ENCODE measurements at places on chromosomes 7 and 10. TPM values are rescaled to one million over a fixed set of nuclear protein-coding genes. Genes with fewer than 3 reads are reported as not detected.
A peak's percentile ranks its signal among the peaks of the same experiment; 100 is the strongest.

The EGR2 gene
- total RNA-seq = 29.1 TPM

The SMO gene
- 65.7 TPM for total RNA-seq

The EBF3 gene
- 41.0 TPM for total RNA-seq

The SPDYE16 gene
- total RNA-seq = not detected

The FAM25A gene
- not detected for total RNA-seq

The RBP4 gene
- 123 TPM for total RNA-seq

The CDK14 gene
- 36.3 TPM for total RNA-seq

The GIMAP7 gene
- total RNA-seq = 18.8 TPM

- no peaks in the 10 kb centered on the region for H3K27me3 ChIP-seq
- H3K4me3 ChIP-seq = no peak overlapping the region
- H3K4me1 ChIP-seq = no peaks in the 10 kb centered on the region
- no peak overlapping the region for H3K27ac ChIP-seq
- DNase-seq = no peak
- no peaks in the 10 kb centered on the region for H3K36me3 ChIP-seq
Observed at GRCh38 chr7:55260676-55261385, 104.3 kb upstream of the LANCL2 start.

GRCh38 chr10:87921931-87922688, 58.7 kb downstream of the PTEN start:
- H3K27ac ChIP-seq = no peak overlapping the region
- no peaks in the 10 kb centered on the region for H3K36me3 ChIP-seq
- no peak for DNase-seq
- no peaks in the 10 kb centered on the region for H3K4me1 ChIP-seq

DNA sequence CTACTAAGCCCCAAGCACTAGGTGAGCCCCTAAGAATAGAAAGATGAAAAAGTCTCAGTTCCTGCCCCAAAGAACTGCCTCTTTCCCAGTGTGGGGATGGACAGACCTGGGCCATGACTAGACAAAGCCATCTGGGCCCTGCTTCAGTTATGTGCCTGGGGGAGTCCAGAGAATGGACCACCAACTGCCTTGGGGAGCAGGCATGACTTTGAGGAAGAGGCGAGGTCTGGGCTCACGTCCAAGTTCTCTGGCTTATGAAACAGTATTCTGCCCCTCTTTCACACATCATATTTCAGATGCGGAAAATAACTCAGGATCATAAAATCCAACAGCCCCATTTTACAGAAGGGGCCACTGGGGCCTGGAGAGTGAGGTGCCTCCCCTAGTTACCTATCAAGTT, 80.3 kb downstream of the PLXNA4 start:
- no peaks in the 10 kb centered on the region for H3K36me3 ChIP-seq
- no peak overlapping the region for H3K27ac ChIP-seq
- no peaks in the 10 kb centered on the region for H3K27me3 ChIP-seq
- no peak overlapping the region for H3K4me3 ChIP-seq

- no peak overlapping the region for H3K4me3 ChIP-seq
- H3K27me3 ChIP-seq = no peaks in the 10 kb centered on the region
- no peaks in the 10 kb centered on the region for H3K36me3 ChIP-seq
- no peak for DNase-seq
Observed at GRCh38 chr7:151351967-151352366, 10.4 kb downstream of the NUB1 start.

- no peak overlapping the region for H3K4me3 ChIP-seq
- no peaks in the 10 kb centered on the region for H3K4me1 ChIP-seq
- no peaks in the 10 kb centered on the region for H3K27me3 ChIP-seq
Observed at GRCh38 chr7:134353411-134353810, 36.7 kb upstream of the SLC35B4 start.

DNA sequence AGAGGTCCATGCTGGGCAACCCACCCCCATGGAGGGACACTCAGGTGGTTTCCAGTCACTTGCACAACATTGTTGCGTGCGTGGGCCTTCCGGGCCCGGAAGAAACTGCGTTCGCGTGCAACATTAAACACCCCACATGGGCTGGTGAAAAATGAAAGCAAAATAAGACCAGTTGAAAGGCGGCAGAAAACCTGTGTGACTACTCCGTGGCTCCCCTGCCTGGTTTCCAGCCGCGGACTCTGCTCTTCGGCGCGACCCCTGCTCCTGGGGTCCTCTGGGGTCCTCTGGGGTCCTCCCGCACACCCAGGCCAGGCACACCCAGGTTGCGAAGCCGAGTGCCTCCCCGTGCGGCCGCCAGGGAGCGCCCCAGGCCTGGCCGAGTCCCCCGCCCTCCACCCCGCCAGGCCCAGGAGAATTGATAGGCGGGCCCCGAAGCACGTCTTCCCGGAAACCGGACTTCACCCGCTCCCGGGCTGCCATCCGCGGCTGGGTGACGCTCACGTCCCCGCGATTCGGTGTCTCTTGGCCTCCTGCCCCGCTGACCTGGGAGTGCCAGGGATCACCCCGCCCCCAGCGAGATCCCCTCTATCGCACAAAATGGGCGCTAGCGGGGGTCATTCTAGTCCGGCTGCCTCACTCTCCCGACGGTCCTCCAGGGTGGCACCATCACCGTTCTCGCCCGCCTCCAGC, 1.9 kb upstream of the SH2D4B start:
- H3K4me1 ChIP-seq = no peaks in the 10 kb centered on the region
- no peak overlapping the region for H3K27ac ChIP-seq
- no peaks in the 10 kb centered on the region for H3K36me3 ChIP-seq

DNA sequence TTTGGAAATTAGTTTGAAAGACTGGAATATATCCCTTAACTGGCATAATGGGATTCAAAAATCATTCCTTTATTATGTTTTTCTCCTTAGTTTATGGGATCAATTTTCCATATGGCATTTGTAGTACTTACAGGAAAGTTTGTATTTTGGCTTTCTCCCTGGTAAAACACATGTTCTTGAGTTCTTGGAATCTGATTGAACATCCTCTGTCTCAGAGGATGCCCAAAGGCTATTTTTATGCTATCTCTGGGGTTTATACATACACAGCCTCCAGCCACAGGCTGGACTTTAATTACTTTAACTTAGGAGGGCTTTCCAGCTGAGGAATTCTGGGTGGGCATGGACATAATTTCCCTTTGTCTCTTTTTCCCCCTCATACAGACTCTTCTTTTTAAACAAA, 236.4 kb downstream of the HGF start:
- no peaks in the 10 kb centered on the region for H3K36me3 ChIP-seq
- no peaks in the 10 kb centered on the region for H3K4me1 ChIP-seq
- no peak for DNase-seq
- no peak overlapping the region for H3K4me3 ChIP-seq
- no peak overlapping the region for H3K27ac ChIP-seq

- no peak for DNase-seq
- no peaks in the 10 kb centered on the region for H3K27me3 ChIP-seq
- no peak overlapping the region for H3K27ac ChIP-seq
- no peaks in the 10 kb centered on the region for H3K36me3 ChIP-seq
Observed at GRCh38 chr7:64509583-64509982, 53.3 kb downstream of the ZNF680 start.

GRCh38 chr7:148967602-148968001, 60.7 kb downstream of the PDIA4 start:
- H3K4me1 ChIP-seq = no peaks in the 10 kb centered on the region
- no peak for DNase-seq
- no peaks in the 10 kb centered on the region for H3K36me3 ChIP-seq
- H3K27ac ChIP-seq = no peak overlapping the region

DNA sequence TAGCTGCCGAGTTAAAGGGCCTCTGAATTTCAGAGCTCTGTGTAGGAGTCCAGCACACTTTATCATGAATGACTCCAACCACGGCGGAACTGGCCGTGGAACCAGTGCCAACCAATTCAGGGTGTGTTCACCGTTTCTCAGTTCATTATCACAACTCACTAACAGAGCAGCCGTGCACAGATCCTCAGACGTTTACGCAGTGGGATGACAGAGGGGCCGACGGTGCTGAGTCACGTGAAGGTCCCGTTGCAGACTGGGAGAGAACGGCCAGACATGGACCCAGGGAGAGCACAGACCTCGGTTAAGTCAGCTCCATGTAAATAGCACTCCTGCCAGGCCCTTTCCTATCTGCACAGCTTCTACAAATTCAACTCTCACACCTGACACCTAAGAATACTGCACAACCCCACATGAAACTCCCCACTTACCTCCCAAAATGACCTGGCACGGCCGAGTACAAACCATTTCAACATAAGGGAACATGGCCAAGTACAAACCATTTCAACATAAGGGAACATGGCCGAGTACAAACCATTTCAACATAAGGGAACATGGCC, 95.5 kb downstream of the DIP2C start:
- DNase-seq = no peak
- H3K36me3 ChIP-seq = no peaks in the 10 kb centered on the region
- H3K4me1 ChIP-seq = no peaks in the 10 kb centered on the region
- no peaks in the 10 kb centered on the region for H3K27me3 ChIP-seq

DNA sequence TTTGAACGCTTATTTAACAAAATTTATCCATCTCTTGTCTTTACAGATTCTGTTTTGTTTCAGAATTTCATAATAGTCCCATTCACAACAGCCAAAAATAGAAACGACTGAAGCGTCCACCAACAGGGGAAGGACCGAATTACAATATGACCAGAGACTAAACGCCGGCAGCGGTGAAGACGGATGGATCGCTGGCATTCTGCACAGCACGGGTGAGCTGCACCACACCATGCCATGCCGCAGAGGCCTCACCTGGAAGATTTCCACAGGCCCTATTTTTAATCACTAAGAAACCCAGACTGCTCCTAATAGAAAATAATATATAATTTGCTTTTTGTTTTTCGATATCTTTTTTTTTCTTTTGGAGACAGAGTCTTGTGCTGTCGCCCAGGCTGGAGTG, 91.0 kb downstream of the ELFN1 start:
- H3K4me3 ChIP-seq = no peak overlapping the region
- H3K36me3 ChIP-seq = no peaks in the 10 kb centered on the region
- no peak overlapping the region for H3K27ac ChIP-seq

GRCh38 chr7:25244254-25245033, 16.2 kb upstream of the NPVF start:
- H3K4me1 ChIP-seq = peaks cover 17% of the 10 kb centered on the region
- no peak overlapping the region for H3K27ac ChIP-seq
- no peaks in the 10 kb centered on the region for H3K27me3 ChIP-seq
- no peak overlapping the region for H3K4me3 ChIP-seq

DNA sequence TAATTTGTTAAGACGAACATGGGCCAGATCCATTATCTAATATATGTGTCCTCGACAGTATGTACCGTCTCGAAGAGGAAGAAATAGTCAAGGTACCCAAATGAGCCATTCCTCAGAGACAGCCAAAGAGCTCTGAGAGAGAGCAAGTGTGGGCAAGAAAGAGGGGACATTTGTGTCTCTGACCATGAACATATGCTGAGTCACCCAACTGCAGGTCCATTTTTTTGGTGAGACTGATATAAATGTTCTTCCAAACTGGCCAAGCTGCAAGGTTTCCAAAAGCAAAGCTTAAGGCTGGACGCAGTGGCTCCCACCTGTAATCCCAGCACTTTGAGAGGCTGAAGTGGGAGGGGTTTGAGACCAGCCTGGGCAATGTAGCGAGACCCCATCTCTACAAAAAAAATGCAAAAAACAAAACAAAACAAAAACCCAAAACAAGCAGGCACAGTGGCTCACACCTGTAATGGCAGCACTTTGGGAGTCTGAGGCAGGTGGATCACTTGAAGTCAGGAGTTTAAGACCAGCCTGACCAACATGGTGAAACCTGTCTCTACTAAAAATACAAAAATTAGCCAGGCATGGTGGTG, 26.0 kb upstream of the ATXN7L1 start:
- no peak overlapping the region for H3K4me3 ChIP-seq
- DNase-seq = no peak

DNA sequence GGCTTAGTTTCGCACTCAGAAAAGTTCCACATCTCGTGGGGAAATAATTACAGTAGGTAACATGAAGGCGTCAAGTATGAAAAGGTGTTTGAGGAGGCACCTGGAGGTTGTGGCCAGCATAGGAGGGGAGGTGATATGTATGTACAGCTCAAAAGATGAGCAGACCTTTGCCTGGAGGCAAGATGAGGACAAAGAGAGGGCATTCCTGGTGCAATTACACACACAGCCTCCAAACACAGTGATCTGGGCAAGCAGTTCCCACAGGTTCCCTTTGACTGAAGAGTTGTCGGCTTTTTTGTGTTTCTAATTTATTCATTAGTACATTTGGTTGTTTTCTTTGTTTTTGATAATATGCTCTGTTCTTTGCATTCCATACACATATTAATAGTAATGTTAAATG, 46.9 kb downstream of the CDK14 start:
- no peaks in the 10 kb centered on the region for H3K4me1 ChIP-seq
- no peak for DNase-seq
- H3K27me3 ChIP-seq = no peaks in the 10 kb centered on the region

GRCh38 chr10:18476076-18476647, 175.2 kb downstream of the NSUN6 start:
- no peaks in the 10 kb centered on the region for H3K36me3 ChIP-seq
- no peaks in the 10 kb centered on the region for H3K4me1 ChIP-seq
- no peaks in the 10 kb centered on the region for H3K27me3 ChIP-seq
- no peak for DNase-seq
- H3K4me3 ChIP-seq = no peak overlapping the region

GRCh38 chr10:89079961-89080360, 89.4 kb downstream of the FAS start:
- no peak overlapping the region for H3K27ac ChIP-seq
- H3K4me3 ChIP-seq = no peak overlapping the region
- H3K36me3 ChIP-seq = no peaks in the 10 kb centered on the region
- H3K27me3 ChIP-seq = no peaks in the 10 kb centered on the region
- peaks cover 6% of the 10 kb centered on the region for H3K4me1 ChIP-seq
- no peak for DNase-seq

- no peaks in the 10 kb centered on the region for H3K27me3 ChIP-seq
- H3K36me3 ChIP-seq = no peaks in the 10 kb centered on the region
- H3K27ac ChIP-seq = peak overlapping the region; percentile 95
- no peak for DNase-seq
Observed at GRCh38 chr10:116668446-116668845, 47.7 kb downstream of the PNLIPRP2 start.

DNA sequence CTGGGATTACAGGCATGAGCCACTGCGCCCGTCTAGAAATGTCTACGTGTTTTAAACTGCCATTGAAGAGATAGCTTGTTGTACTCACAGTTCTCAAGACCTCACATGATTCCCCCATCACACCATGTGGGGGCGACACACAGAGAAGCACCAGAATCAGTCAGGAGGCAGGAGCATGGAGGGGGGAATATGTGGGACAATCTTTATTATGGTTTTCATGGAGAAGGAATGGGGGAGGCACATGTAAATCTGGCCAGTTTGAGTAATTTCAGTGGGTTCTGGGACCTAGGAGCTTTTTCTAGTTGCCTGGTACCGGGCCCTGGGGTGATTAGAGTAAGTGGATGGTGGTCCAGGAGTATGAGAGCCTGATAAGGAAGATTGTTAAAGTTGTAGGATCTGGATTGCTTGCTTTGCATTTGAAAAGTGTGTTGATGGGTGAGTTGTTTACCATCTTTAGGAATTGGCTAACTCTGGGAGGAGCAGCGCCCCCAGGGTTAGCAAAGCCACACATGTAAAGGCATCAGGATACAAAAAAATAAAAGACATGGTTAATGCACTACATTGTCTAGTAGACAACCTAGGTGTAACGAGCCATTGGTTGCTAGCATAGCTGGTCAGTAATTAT, 85.4 kb upstream of the SLC13A1 start:
- H3K4me1 ChIP-seq = no peaks in the 10 kb centered on the region
- H3K4me3 ChIP-seq = no peak overlapping the region
- no peaks in the 10 kb centered on the region for H3K27me3 ChIP-seq
- H3K36me3 ChIP-seq = no peaks in the 10 kb centered on the region
